Lung (tissue), 17 donors: ENCODE measurements at places on chromosomes 5 and 9. TPM values are rescaled to one million over a fixed set of nuclear protein-coding genes. Genes with fewer than 3 reads are reported as not detected.

DNA sequence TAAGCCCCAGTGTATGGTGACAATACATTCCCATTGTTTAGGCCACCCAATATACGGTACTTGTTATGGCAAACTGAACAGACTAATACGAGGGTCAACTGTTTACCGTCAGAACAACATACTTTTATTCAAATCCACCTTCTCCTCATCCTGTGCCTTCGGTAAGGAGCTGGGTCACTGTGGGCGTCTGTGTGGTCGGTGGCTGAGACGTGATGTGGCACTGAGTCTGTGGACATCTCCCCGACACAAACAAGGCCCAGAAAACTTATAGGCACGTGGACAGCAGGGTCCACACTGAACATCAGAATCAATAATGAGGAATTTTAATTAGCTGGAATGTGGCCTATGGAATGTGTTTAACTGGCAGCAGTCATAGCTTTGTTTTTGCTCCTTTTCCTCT, 154.3 kb upstream of the IRX2 start:
- no peaks in the 10 kb centered on the region for H3K27me3 ChIP-seq
- H3K36me3 ChIP-seq = no peaks in the 10 kb centered on the region
- H3K4me3 ChIP-seq = no peak overlapping the region
- H3K27ac ChIP-seq = no peak overlapping the region

NR2F1-AS1 gene
- 3.6 TPM for polyA plus RNA-seq

PCDHGA9 gene
- 0.90 TPM for polyA plus RNA-seq

DNA sequence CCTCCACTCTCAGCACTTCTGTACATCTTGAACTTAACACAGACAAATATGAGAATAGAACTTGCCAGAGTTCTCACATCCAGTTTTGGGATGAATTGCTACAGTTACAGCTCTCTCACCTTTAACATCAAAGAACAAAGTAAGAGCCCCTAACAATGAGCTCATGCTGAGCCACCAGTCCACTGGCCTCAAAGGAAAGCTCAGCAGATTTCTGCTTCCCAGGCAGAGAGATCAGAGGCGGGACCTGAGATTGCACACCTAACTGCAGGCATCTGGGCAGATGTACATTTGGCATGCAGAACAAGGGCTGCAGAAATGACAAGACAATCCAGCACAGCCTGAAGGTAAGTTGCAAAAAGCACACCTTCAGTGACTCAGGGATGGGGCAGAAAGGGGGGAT, 300.9 kb downstream of the MRPS30 start:
- H3K36me3 ChIP-seq = no peaks in the 10 kb centered on the region
- no peak overlapping the region for H3K27ac ChIP-seq
- no peaks in the 10 kb centered on the region for H3K27me3 ChIP-seq
- no peak for DNase-seq
- no peaks in the 10 kb centered on the region for H3K4me1 ChIP-seq
- H3K4me3 ChIP-seq = no peak overlapping the region

COMMD10 gene
- polyA plus RNA-seq = 17.2 TPM

DNA sequence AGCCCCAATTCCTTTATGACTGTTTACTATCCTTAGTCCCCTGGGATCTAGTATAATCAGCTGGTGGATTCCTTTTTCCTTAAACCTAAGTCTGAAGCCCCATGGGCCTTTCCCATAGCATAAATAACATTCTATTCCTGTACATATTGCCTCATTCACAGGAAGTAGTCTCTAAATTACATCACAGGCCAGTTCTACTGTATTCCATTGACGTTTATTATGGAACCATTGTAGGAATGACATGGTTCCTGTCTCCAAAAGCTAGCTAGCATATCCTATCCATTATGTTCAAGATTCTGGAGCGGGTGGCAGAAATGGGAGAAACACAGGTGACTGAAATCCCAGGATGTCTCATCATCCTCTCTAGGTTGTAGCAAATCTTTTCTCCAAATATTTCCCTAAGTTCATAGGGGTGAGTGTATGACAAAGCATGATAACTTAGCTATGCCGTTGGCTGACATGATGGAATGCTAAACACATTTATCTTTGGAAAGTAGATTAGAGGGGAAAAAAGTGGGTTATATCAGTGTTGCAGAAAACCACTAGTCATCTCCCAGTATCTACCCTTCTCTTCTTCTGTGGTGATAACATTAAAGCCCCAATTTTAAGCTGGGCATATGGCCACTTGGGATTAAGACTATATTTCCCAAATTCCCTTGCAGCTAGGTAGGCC, 140.1 kb downstream of the FGF1 start:
- peaks cover under 1% of the 10 kb centered on the region for H3K4me1 ChIP-seq
- no peak overlapping the region for H3K27ac ChIP-seq
- H3K27me3 ChIP-seq = no peaks in the 10 kb centered on the region
- no peaks in the 10 kb centered on the region for H3K36me3 ChIP-seq

DNA sequence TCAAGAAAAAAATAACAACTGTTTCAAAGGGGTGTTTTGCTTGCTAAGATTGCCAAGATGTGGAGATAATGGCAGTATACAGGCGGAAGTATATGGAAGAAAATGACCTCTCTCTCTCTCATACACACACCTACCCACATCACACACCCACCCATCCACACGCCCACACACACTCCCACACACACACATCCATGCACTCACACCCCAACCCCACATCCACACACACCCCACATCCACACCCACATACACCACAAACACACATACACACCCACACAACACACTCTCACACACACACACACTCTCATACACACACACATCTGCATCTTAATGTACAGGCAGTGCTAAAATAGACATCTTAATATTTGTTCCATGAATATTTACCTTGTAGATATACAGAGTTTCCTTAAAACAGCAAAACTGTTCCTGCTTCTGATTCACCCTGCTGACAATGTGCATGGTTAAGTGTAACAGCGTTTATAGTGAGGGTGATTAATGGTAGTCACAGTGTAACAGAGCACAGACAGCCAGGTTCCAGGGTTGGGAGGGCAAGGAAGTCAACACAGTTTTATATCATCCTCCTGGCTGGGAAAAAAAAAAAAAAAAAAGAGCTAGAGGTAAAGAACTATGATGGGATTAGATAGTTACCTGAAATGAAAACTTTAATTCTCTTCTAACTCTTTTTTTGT, 8.3 kb downstream of the BHMT2 start:
- no peak for DNase-seq
- no peaks in the 10 kb centered on the region for H3K27me3 ChIP-seq
- no peak overlapping the region for H3K4me3 ChIP-seq
- H3K4me1 ChIP-seq = no peaks in the 10 kb centered on the region

FLT4 gene
- polyA plus RNA-seq = 16.2 TPM

FAM221B gene
- 0.13 TPM for polyA plus RNA-seq

COL5A1 gene
- polyA plus RNA-seq = 12.2 TPM
